ENCODE measurements at places on chromosomes 13 and 19.

GRCh38 chr13:24152292-24153214 is 8.0 kb upstream of the SPATA13 start:
- DNase-seq = no peak

GRCh38 chr13:26601669-26602068 is 44.2 kb downstream of the WASF3 start:
- no peak for DNase-seq

GRCh38 chr13:51130348-51130747 is 19.3 kb upstream of the C13orf42 start:
- no peak for DNase-seq

- no peak for DNase-seq
Observed at GRCh38 chr13:109332506-109333499, 453.6 kb downstream of the IRS2 start.

DNA sequence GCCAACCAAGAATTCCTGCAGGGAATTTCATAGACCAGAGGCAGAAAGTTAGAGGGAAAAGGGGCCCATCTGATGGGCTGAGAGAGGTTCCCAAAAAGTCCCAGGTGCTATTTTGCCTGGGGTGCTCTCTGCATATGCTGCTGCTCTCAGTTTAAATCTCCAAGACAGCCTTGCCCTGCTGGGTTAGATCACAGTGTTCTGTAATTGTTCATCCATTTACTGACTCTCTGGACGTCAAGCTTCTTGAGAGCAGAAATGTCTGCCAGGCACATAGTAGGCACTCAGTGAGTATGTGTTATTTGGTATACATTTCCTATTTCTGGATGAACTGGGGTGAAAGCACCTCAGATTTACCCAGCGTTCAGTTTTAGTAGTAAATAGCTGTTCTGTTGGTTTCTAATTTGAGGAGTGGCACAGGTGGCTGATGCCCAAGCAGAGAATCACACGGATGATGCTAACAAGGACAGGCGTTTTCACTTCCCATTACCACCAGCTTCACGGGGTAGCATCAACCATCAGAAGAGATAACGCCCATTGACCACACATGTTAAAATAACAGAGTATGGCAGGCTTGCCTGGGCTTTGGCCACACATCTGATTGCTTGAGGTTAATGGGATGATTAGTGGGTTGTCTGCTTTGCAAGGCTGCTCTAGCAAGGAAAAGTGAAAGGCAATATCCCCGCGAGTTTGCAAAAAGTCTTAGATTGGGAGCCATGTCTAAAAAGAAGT is 161.1 kb downstream of the SLC7A1 start:
- no peak for DNase-seq

- DNase-seq = peak; percentile 2
Observed at GRCh38 chr13:27770809-27771208, 21.5 kb upstream of the GSX1 start.

DNA sequence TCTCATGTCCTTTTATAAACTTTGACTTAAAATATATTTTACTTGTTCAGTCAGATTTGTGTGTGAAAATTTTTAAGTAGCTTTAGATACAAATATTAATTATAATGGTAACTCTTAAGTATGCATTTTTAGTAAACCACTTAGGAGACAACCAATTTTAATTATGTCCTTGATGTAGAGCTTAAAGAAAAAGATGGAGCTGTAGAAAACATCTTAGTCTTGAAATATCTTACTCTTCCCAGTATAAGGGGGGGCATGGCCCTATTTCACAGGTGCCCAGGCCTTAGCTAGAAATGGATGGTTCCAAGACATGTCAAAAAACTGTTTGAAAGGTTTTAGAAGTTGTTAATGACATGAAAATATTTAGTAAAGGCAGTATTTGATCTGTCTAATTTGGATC is 43.4 kb upstream of the CEACAM21 start:
- no peak for DNase-seq

- no peak for DNase-seq
Observed at GRCh38 chr13:46382224-46382623, 4.8 kb downstream of the RUBCNL start.

DNA sequence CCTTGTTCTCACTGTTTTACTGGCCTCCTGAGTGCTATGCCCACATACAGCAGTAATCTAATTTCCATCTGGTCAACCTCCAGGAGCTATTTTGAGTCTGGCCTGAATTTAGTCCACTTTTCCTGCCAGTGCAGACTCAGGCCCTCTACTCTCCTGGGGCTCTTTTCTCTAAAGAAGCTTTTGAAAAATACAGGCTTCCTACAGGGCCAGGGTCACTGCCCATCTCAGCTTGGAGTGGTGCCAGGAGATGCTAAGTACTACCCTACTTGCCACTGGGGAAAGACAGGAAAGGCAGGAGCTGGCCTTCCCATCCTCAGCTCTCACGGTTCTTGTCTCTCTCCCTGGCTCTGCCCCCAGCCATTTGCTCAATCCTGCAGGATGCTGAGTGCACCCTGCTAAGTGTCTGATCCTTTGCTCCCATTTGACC is 101.7 kb upstream of the SERP2 start:
- DNase-seq = peak; percentile 40
